ENCODE measurements at places on chromosomes 6 and 20.

GRCh38 chr20:51532577-51533191 lies 9.8 kb downstream of the NFATC2 start:
- DNase-seq, result no peak

- no peak for DNase-seq
Observed at GRCh38 chr20:34842143-34842542, 16.7 kb upstream of the NCOA6 start.

DNA sequence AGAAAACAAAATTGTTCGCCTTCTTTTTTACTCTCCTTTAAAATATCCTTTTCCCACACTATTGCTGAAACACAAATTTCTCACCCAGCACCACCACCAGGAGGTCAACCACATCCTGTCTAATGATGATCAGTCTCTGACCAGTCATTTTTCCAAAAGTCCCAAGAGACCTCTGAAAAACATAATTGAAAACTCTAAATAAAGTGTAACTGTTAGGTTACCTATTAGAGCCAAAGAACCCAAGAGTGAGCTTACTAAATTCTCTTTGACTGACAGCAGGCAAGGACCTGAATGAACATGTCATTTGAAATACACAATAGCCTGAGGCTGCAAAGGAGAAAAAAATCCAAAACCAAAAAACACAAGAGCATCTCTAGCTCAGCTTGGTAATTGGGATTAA lies 735.4 kb downstream of the CBLN4 start:
- no peak for DNase-seq

DNA sequence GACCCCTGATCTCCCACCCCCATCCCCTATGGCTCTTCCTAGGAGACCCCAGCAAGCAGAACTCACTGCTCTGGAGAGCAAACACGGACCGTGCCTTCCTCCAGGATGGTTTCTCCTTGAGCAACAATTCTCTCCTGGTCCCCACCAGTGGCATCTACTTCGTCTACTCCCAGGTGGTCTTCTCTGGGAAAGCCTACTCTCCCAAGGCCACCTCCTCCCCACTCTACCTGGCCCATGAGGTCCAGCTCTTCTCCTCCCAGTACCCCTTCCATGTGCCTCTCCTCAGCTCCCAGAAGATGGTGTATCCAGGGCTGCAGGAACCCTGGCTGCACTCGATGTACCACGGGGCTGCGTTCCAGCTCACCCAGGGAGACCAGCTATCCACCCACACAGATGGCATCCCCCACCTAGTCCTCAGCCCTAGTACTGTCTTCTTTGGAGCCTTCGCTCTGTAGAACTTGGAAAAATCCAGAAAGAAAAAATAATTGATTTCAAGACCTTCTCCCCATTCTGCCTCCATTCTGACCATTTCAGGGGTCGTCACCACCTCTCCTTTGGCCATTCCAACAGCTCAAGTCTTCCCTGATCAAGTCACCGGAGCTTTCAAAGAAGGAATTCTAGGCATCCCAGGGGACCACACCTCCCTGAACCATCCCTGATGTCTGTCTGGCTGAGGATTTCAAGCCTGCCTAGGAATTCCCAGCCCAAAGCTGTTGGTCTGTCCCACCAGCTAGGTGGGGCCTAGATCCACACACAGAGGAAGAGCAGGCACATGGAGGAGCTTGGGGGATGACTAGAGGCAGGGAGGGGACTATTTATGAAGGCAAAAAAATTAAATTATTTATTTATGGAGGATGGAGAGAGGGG lies 1.4 kb downstream of the LTA start:
- DNase-seq, result no peak

GRCh38 chr20:13865791-13866351 lies 81.0 kb downstream of the NDUFAF5 start:
- no peak for DNase-seq

- DNase-seq, result no peak
Observed at GRCh38 chr6:154931711-154932424, 63.2 kb upstream of the TIAM2 start.

DNA sequence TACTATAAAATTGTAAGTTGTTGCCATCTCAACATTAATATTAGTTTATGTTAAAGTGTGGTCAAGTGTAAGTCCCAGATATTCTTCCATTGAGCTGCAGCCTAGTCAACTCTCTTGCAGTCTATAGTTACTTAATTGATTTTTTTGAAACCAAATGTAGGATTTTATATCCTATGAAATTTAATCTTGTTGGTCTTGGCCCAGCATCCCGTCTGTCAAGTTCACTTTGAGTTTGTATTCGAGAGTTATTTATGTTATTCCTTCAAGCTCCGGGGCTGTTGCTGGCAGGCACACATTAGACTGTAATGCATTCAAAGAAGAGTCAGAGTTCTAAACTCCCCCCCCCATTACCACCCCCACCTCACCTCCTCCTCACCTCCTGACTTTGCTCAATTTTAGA lies 71.0 kb upstream of the SPACA1 start:
- DNase-seq, result no peak

GRCh38 chr6:134689641-134690040 lies 260.3 kb downstream of the ALDH8A1 start:
- DNase-seq, result no peak

DNA sequence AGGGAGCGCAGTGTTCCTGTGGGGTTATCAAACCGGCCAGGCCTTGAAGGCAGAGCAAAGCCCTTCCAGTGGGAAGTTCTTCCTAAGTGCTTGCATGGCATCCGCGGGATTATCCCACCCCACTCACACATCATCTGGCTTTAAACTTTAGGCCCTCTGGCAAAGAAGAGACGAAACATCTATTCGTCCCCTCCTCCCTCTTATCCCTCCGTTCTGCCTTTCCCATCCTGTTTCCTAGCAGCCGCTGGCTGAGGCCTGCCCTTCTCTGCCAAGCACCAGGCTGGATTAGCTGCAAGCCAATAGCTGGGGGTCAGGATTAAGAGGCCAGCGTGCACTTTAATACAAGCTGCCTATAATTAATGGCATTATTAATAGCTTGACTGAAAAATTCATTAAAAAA lies 621.0 kb downstream of the PKHD1 start:
- DNase-seq, result no peak

Measured in CD4-positive, alpha-beta T cell treated with Interleukin-6 at 100 ng/mL for 8 hours (primary cell).